Body of pancreas (tissue), 4 donors: ENCODE measurements at places on chromosomes 7 and 10. TPM values are rescaled to one million over a fixed set of nuclear protein-coding genes. Genes with fewer than 3 reads are reported as not detected.

DNA sequence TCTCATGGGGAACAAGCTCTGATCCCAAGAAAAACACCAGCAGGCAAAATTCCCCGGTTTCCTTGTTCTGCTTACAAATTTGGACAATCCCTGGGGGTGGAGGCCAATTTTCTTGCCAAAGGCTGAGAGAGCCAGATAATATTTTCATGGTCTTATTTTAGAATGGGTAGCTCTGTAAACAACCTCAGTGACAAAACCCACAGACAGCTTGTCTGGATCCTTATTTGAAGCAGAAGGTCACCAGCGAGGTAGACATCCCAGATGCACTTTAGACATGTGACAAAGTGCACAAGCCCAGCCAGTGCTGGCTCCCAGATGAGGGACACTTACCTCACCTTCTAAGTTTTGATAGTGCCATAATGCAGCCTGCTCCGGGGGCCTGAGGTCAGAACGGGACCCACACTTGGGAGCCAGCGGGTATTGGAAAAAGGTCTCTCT is 102.6 kb upstream of the DDC start:
- H3K36me3 ChIP-seq: peaks cover 12% of the 10 kb centered on the region
- no peak overlapping the region for H3K4me3 ChIP-seq

GRCh38 chr10:77317221-77317620 is 320.4 kb downstream of the KCNMA1 start:
- H3K4me1 ChIP-seq: no peaks in the 10 kb centered on the region
- H3K4me3 ChIP-seq: no peak overlapping the region
- no peak for DNase-seq
- no peaks in the 10 kb centered on the region for H3K36me3 ChIP-seq
- H3K27me3 ChIP-seq: no peaks in the 10 kb centered on the region

GRCh38 chr7:53326634-53327033 is 291.2 kb downstream of the POM121L12 start:
- no peaks in the 10 kb centered on the region for H3K4me1 ChIP-seq
- H3K36me3 ChIP-seq: no peaks in the 10 kb centered on the region
- DNase-seq: no peak
- H3K27me3 ChIP-seq: no peaks in the 10 kb centered on the region
- H3K4me3 ChIP-seq: no peak overlapping the region
- H3K27ac ChIP-seq: no peak overlapping the region

SUN3 gene
- not detected for total RNA-seq

- DNase-seq: no peak
- no peaks in the 10 kb centered on the region for H3K27me3 ChIP-seq
- no peaks in the 10 kb centered on the region for H3K36me3 ChIP-seq
- H3K4me3 ChIP-seq: no peak overlapping the region
- no peaks in the 10 kb centered on the region for H3K4me1 ChIP-seq
Observed at GRCh38 chr7:157547611-157548010, 210.8 kb downstream of the DNAJB6 start.

GRCh38 chr7:90889210-90889609 is 293.1 kb downstream of the CDK14 start:
- H3K27me3 ChIP-seq: no peaks in the 10 kb centered on the region
- H3K4me3 ChIP-seq: no peak overlapping the region
- H3K4me1 ChIP-seq: no peaks in the 10 kb centered on the region
- H3K27ac ChIP-seq: no peak overlapping the region
- no peaks in the 10 kb centered on the region for H3K36me3 ChIP-seq

WNT8B gene
- not detected for total RNA-seq

GRCh38 chr10:69751214-69751613 is 50.5 kb upstream of the COL13A1 start:
- H3K27me3 ChIP-seq: no peaks in the 10 kb centered on the region
- H3K27ac ChIP-seq: no peak overlapping the region
- H3K4me1 ChIP-seq: no peaks in the 10 kb centered on the region
- DNase-seq: no peak
- H3K36me3 ChIP-seq: no peaks in the 10 kb centered on the region

DNA sequence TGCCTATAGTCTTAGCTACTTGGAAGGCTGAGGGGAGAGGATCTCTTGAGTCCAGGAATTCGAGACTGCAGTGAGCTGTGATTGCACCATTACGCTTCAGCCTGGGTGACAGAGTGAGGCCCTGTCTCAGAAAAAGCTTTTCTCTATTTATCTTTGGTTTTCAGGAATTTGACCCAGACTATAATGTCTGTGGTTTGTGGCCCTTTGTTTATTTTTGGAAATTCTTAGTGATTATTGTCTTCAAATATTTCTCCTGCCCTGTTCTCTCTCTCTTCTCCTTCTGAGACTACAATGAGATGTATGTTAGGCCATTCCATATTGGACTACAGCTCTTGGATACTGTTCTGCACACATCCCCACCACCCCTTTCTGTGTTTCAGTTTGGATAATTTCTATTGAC is 4.7 kb downstream of the MUC12 start:
- H3K36me3 ChIP-seq: no peaks in the 10 kb centered on the region
- H3K27me3 ChIP-seq: no peaks in the 10 kb centered on the region
- no peak overlapping the region for H3K27ac ChIP-seq
- H3K4me1 ChIP-seq: no peaks in the 10 kb centered on the region
- H3K4me3 ChIP-seq: no peak overlapping the region

GRCh38 chr10:14080795-14081194 is 249.9 kb downstream of the FRMD4A start:
- H3K27me3 ChIP-seq: no peaks in the 10 kb centered on the region
- no peaks in the 10 kb centered on the region for H3K36me3 ChIP-seq
- no peak overlapping the region for H3K4me3 ChIP-seq
- H3K27ac ChIP-seq: no peak overlapping the region
- no peak for DNase-seq
- no peaks in the 10 kb centered on the region for H3K4me1 ChIP-seq

DNA sequence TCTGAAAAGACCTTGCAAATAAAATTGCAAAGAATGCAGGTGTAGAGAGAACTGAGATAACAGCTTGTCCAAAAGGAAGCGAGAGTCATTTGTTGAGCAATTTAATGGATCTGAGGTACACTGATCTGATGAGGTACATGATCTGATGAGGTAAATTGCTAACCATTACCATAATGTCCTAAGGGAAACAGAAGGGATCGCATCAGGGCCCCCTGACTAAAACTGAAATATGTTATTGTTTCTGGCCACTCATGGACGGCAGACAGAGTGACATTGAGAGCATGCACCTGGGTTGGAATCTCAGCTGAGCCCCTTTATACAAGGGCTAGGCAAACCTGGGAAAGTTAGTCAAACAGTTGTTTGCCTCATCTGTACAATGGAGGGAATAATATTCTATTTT is 15.8 kb upstream of the PAPSS2 start:
- no peak overlapping the region for H3K4me3 ChIP-seq
- no peaks in the 10 kb centered on the region for H3K36me3 ChIP-seq
- no peak for DNase-seq
- no peak overlapping the region for H3K27ac ChIP-seq

FAM170B gene
- total RNA-seq: not detected

PNLIPRP2 gene
- 455 TPM for total RNA-seq

IMPDH1 gene
- 23.9 TPM for total RNA-seq
